NCI-H226 (cell line): ENCODE measurements at places on chromosomes 5 and 9.

DNA sequence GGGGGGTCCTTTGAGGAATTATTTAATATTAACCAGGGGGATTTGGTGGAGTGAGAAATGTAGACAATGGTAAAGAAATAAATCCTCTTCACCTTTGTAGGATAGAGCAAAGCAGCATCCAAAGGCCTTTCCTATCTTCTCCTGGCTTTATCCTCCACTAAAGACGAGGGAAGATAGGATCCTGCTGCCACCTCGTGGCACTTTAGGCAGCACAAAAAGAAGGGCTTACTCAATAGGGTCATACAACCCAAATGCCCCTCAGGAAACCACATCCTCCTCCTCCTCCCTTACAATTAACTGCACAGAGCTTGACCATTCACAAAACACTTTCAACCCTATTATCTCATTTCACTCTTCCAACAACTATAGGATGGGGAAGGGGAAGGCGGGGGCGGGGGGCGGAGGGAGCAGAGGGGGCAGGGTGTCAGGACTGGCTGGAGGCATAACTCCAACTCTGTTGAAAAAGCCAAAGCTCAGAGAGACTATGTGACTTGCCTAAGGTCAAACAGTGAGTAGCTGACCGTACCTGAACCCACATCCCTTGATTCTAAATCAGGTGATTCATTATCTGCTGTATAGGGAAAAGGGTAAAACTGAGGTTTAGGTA is 45.4 kb upstream of the MYOT start:
- no peak for DNase-seq

GRCh38 chr9:113151696-113152630 is 1.2 kb downstream of the SLC31A2 start:
- DNase-seq, result no peak

DNA sequence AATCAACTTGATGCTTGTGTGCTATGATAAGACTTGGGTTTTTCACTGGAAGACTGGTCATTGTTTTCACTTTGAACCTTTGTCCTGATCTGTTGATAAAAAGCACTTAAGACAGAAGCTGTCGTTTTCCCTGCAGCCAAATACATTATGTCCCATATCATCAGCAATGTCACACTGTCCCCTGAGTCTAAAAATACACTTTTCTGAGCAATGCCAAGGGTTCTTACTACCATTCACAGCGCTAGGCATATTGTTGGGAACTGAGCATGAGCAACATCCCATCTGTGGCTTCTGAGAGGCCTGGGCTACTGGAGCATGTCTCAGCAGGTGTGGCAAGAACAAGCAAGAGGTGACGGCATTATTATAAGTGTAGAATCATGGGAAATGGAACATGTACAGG is 81.8 kb downstream of the SEMA6A start:
- no peak for DNase-seq

DNA sequence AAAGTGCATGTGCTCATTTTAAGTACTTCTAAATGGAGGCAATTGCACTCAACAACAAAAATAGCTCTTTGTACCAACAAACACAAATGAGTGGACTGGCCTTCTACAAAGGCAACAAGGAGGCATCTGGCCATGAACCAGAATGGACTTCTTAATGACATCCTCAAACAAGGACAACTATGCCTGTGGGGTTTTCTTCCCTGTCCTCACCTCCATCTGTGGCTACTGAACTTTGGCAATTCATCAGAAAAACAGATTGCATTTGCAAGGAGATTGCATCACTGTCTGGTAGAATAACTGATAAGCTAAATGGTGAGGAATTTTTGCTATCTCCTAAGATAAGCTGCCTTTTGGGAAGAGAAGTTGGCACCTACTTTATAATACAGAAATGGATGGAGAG is 447.3 kb upstream of the CCNG1 start:
- DNase-seq, result no peak

- DNase-seq, result no peak
Measured at GRCh38 chr9:113614843-113615648, 151.5 kb downstream of the RGS3 start.

- DNase-seq, result no peak
Measured at GRCh38 chr9:92402360-92402759, 2.0 kb downstream of the OGN start.

DNA sequence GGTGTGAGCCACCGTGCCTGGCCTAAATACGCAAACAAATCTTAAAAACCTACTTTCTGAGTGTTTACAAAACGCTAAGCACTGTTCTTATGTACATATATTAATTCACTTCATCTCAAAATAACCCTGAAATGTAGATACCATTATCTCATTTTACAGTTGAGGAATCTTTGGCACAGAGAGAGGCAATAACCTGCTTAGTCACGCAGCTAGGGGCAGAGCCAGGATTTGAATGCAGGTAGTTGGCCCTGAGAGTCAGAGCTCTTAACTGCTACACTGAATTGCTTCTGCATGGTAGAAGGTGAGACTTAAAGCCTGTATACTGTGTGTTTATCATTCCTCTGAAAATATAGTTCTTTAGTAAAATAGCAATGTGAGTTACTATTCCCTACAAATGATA is 21.9 kb downstream of the ARHGEF37 start:
- peak; percentile 22 for DNase-seq

- no peak for DNase-seq
Measured at GRCh38 chr9:129632460-129632859, 6.5 kb downstream of the NTMT1 start.

DNA sequence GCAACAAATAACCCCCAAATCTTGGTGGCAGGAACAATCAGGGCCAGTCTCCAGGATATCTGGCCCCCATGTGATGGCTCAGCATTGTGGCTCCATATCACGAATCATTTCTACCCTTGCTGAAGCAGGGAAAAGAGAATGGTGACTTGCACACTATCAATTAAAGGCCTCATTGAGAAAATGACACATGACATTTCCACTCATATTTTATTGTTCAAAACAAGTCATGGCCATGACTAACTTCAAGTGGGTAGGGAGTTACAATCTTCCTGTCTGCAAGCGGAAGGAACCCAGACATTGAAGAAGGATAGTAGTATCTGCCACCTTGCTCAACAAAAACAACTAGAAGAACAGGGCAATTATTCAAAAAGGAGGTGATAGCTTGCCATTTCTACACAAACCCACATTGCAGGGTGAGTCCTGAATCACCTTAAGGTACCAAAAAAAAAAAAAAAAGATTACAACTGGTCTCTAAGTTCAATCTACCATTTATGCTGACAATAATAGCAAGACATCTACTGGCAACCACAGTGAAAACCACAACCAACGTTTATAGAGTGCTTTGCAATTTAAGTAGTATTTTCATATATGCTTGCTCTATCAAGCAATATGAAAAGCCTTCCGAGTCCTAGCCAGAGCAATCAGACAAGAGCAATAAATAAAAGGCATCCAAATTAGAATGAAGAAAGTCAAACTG is 186.7 kb upstream of the DAPK1 start:
- no peak for DNase-seq
